Right renal pelvis (tissue), 4 donors: ENCODE measurements at places on chromosomes 11 and 22. TPM values are rescaled to one million over a fixed set of nuclear protein-coding genes. Genes with fewer than 3 reads are reported as not detected.
A peak's percentile ranks its signal among the peaks of the same experiment; 100 is the strongest.

Gene OR9G4
- polyA plus RNA-seq, result not detected

Gene APOL5
- polyA plus RNA-seq, result not detected

Gene ACR
- polyA plus RNA-seq, result 0.48 TPM

Gene BTBD18
- 0.22 TPM for polyA plus RNA-seq

Gene P2RX3
- polyA plus RNA-seq, result 1.5 TPM

Gene TBX10
- polyA plus RNA-seq, result not detected

Gene CST6
- not detected for polyA plus RNA-seq

Gene KCNK7
- not detected for polyA plus RNA-seq

Gene PRG2
- polyA plus RNA-seq, result 0.71 TPM

Gene CRYBB2
- polyA plus RNA-seq, result 0.38 TPM

Gene CBX6
- 47.8 TPM for polyA plus RNA-seq

Gene FAR1
- 59.0 TPM for polyA plus RNA-seq

Gene DNAJB7
- 0.25 TPM for polyA plus RNA-seq

Gene OLFML1
- polyA plus RNA-seq, result 45.5 TPM

Gene HMBS
- polyA plus RNA-seq, result 28.6 TPM

Gene UPK3A
- polyA plus RNA-seq, result 0.60 TPM

Gene MS4A3
- 1.2 TPM for polyA plus RNA-seq

DNA sequence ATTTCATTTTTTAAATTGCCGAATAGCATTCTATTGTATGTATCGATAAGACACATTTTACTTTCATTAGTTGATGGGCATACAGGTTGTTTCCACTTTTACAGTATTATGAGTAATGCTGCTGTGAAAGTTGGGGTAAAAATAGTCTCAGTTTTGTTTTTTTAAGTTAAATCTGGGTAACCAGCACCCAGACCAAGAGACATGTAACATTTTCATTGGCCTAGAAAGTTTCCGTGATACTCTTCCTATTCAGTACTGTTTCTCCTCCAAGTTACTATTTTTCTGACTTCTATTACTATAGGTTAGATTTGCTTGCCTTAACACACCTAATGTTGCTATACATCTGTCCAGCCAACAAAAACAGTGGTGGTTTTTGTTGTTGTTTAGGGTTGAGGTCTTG, 12.3 kb downstream of the IPO7 start:
- no peak for DNase-seq

DNA sequence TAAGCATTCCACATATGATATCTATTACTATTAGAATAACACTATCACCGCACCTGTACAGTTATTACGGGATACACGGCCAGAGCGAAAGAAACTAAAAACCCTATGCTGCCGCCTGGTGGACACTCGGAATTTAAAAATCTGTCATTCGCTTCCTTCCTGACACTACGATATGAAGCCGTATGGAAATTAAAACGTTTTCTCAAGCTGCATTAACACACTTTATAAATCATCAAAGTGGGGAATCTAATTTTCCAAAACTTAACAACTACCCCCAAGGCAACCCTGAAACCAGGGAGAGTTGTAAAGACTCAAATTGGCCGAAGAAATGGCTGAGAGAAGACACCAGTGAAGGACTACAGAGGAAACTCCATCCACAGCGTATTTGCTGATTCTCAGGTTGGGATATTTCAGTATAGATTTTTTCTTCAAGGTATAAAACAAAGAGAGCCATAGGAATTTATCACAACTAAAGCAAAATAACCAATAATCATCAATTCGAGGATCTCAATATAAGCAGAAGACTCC, 1.4 kb downstream of the CCDC73 start:
- DNase-seq, result peak; percentile 57

DNA sequence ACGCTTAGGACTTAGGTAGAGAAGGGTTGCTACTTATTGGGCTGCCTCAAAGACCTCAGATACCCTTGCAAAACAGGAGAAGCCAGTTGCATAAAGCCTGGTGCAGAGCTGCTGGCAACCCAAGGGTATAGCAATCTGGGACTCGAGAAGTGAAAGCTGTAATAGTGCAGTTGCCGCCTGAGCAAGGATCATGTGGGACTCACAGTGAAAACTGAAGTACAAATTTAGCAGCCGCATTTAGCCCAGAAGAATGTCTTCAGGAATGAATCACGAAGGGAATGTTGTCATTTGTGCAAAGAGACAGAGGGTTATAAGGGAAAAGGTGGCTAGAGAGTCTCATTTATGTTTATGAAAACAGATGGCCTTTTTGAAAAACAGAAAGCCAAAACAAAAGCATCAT, 267.2 kb downstream of the TENM4 start:
- no peak for DNase-seq

DNA sequence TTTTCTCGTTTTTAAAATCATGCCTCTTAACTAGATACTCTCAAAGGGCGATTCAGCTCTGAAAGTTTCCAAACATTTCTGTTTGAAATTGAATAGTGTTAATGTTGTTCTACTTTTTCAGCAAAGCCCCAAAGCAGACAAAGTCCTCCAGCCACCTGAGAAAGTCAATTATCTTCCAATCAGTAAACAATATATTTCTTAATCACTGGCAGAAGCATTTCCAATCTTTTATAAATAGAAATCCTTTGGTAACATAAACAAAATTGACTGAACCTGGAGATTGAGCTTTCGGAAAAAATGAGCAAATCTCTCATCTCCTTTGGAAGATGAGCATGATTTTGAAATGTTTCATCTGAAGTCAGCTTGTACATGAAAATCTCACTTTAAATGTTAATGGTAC, 84.4 kb upstream of the FIBIN start:
- no peak for DNase-seq

GRCh38 chr11:73463359-73463758, 87.2 kb downstream of the RELT start:
- DNase-seq, result no peak

DNA sequence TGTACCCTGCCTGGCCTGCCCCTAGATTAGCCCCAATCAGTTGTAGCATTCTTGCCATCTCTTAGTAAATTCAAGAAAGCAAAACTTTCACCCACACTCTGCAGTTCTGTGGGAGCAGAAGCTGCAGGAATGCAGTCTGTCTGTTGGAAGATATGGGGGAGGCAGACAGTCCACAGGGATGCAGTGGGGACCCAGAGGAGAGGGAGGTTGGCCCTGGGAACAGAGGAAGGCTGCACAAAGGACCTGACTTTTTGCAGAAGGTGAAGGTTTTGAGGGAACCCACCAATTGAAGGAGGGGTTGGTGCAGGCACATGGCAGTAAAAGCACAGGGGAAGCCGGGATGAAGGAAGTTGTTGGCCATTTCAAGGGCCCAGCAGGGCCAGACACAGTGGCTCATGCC, 16.5 kb downstream of the SNAP29 start:
- DNase-seq, result no peak

DNA sequence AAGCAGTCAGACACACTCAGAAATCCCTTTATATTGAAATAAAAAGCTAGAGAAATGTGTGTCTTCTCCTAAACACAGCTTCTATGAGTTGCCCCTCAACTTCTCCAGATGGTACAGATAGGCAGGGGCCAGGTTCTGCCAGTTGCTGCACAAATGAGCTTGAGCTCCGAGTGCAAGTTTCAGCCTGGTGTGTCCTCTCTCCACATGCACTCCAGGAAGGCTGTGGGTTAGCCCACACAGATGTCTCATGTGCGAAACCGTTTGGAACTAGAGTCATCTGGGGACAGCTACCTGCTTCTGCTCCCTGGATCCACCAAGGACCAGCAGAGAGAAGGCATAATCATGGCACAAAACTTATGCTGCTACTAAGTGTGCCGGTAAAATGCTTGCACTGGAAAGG, 812.6 kb downstream of the OPCML start:
- DNase-seq, result no peak

- DNase-seq, result no peak
Measured at GRCh38 chr22:28910569-28911303, 27.4 kb downstream of the ZNRF3 start.

DNA sequence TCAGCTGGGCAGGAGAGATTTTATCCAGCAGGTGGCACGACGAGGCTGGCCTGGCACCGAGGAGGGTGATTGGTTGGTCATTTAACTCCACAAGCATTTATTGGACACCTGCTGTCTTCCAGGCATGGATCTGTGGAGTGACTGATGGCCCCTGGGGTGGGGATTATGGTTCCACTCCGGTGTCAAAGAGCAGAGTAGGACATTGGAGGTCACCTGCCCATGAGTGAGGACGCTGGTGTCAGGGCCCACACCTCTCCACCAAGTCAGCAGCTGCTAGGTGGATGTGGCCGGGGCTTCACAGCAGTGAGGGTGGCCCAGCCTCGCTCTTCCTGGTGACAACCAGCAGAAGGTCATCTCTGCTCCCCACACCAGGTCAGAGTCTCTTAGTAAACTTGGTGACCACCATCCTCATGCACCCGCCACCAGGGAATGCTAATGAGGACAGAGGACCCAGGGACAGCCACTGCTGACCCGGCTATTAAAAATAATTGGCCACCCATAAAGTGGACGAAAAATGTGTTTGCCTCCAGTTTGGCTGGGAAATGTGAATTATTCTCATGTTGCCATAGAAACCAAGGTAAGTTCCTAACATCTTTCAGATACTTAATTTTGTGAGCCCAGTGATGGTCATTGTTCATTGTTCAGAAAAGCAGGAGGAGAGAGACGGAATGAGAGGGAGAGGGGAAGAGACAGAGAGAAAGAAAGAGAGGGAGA, 428.7 kb downstream of the TBC1D22A start:
- DNase-seq, result no peak

- DNase-seq, result no peak
Measured at GRCh38 chr11:27520226-27520625, 13.7 kb upstream of the LIN7C start.

DNA sequence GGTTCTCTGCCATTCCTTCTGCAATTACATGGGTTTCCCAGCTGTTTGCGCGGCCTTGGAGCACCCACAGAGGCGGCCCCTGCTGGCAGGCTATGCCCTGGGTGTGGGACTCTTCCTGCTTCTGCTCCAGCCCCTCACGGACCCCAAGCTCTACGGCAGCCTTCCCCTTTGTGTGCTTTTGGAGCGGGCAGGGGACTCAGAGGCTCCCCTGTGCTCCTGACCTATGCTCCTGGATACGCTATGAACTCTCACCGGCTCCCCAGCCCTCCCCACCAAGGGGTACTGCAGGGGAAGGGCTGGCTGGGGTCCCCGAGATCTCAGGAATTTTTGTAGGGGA, 2.6 kb downstream of the RCE1 start:
- DNase-seq, result no peak

DNA sequence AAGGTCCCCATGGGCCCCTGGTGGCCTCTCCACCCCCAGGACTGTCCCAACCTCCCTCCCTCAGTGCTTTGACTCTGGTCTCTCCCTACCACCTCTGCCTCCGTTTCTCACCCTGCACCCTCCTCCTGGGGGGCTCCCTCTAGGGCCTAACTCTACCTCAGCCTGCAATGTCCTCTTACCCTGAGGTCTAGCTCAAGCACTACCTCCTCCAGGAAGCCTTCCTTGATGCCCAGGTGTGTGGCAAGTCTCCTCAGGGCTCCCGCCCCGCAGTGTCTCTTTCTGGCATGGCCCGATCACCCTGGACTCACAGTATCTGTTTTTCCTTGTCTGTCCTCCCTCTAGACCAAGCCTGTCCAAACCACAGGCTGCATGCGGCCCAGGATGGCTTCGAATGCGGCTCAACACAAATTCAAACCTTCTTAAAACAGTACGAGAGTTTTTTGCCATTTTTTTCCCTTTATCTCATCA, 90.8 kb downstream of the PHF21B start:
- no peak for DNase-seq

DNA sequence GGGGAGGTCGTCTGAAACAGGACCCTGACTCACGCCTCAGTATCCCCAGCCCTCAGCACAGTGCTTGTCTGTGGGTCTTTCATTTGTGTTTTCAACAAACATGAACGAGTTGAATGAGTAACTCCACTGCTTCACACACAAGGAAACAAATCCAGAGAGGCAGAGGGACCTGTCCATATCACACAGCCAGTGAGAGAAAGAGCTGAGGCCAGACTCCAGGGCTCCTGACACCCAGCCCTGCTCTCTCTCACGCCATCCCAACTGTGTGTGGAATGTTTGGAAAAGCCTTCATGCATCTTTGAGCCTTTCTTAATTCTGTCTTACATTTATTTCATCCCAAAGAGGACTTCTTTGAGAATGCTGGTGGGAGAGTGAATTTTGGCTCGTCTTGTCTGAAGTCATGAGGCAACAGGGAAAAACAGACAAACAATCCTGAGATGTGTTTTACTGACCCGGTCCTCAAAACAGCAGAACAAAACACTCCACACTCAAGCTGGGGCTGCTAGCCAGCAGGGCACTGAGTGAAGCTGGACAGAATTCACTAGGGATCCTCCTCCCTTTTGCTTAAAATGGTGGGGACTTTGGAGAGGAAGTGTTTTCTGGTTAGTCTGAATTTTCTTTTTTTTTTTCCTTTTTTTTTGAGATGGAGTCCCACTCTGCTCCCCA, 19.7 kb upstream of the ALG8 start:
- no peak for DNase-seq

DNA sequence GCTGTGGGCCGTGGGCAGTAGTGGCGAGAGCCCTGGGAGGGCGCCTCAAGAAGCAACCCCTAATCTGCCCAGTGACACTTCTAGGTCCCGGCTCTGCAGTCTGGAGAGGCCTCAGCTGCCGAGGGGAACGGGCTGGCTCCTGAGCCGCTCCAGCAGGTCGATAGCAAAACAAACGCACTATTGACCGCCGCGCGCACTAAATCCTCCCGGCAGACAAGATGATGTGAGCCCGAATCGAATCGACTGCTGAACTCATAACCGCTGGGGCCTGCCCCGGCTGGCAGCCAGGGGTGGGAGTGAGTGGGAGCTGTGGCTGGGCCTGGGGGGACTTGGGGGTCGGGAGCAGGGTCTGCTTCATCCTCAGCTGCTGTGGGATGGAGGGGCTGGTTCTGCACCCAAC, 36.1 kb downstream of the FLRT1 start:
- no peak for DNase-seq

- no peak for DNase-seq
Measured at GRCh38 chr11:1889224-1889930, 2.3 kb downstream of the PRR33 start.

DNA sequence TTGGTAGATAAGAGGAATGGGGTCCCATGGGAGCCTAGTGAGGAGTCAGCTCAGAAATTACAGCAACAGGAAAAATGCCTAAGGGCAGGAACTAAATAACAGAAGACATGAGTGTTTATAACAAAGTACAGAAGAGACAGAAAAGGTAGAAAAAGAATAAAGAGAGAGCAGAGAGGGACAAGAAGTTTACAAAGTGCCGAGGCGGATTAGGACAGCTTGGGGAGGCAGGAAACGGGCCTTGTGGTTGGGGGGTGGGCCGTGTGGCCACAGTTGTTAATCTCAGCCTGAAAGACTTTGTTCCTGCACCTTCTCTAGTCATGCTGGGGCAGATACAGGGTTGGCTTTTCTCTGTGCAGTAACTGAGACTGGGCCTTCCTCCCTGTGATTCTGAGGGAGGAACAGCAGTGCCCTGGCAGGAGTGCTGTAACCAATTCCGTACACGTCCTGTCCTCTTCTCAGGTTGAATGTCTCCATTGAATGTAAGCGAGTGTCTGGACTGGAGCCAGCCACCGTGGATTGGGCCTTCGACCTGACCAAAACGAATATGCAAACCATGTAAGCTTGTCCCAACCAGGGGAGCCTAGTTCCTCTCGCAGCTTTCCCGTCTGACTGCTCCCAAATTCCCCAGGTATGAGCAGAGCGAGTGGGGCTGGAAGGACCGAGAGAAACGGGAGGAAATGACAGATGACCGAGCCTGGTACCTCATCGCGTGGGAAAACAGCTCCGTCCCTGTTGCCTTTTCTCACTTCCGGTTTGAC, 13.2 kb downstream of the NAA40 start:
- no peak for DNase-seq

GRCh38 chr11:75301601-75302345, 49.7 kb downstream of the ARRB1 start:
- DNase-seq, result no peak

GRCh38 chr22:49827271-49827852, 311 bp downstream of the BRD1 start:
- no peak for DNase-seq

- no peak for DNase-seq
Measured at GRCh38 chr11:9688716-9689511, 25.0 kb downstream of the SWAP70 start.
